ENCODE measurements at places on chromosomes 7 and 10. TPM values are rescaled to one million over a fixed set of nuclear protein-coding genes. Genes with fewer than 3 reads are reported as not detected.

- peak; percentile 88 for DNase-seq
- peak within 1 kb of the TSS; percentile 97 for H3K4me3 ChIP-seq
- peak within 1 kb of the TSS; percentile 98 for H3K27ac ChIP-seq
- H3K27me3 ChIP-seq: no peaks in the 10 kb centered on the region
Observed at GRCh38 chr7:139109188-139109982, at the start of gene ZC3HAV1. ZC3HAV1 (minus strand) TSS chr7:139109720; CDS start chr7:139109331, 389 bp downstream.

- H3K36me3 ChIP-seq: no peaks in the 10 kb centered on the region
- H3K4me1 ChIP-seq: peaks cover 9% of the 10 kb centered on the region
- H3K27ac ChIP-seq: no peak overlapping the region
- no peak for DNase-seq
- H3K27me3 ChIP-seq: no peaks in the 10 kb centered on the region
Observed at GRCh38 chr10:79286318-79286951, 60.8 kb upstream of the PPIF start.

DNA sequence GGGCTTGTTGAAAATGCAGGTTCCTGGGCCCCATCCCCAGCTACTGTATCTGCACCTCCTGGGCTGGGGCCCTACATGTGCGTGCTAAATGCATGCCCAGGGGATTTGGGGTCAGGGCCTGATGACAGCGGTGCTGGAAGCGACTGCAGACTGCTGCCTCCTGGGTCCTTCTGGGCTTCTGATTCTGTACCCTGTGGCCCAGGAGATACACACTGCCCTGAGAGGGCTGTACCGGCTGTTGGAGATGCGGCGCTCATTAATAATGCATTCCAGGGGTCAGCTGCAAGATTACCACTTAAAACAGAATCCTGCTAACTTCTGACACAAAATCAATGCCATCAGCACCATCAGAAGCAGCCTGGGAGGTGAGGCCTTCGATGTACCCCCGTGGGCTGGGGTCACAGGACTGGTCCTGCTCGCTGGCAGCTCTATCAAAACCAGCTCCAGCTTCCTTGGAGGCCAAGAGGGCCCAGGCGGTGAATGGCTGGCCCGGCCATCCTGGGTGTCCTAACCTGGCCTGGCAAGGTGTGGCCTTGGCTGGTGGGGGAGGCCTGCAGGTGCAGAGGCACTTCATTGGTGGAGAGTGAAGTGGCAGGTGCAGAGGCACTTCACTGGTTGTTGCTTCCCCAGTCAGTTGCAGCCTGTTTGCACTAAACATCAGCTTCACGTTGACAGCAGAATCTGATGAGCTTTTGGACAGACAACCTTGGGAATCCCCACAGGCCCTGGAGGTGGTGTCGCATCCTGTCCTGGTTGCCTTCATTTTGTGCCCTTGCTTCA is 79.2 kb downstream of the GLRX3 start:
- no peaks in the 10 kb centered on the region for H3K36me3 ChIP-seq
- peaks cover 23% of the 10 kb centered on the region for H3K4me1 ChIP-seq
- H3K27ac ChIP-seq: no peak overlapping the region
- no peaks in the 10 kb centered on the region for H3K27me3 ChIP-seq
- H3K4me3 ChIP-seq: no peak overlapping the region

GRCh38 chr10:129662426-129662825 is 195.4 kb downstream of the MGMT start:
- no peaks in the 10 kb centered on the region for H3K36me3 ChIP-seq
- no peak for DNase-seq
- H3K27ac ChIP-seq: no peak overlapping the region

The TUBAL3 gene
- not detected for polyA plus RNA-seq
